ENCODE measurements at places on chromosomes 5 and 9.
A peak's percentile ranks its signal among the peaks of the same experiment; 100 is the strongest.

DNA sequence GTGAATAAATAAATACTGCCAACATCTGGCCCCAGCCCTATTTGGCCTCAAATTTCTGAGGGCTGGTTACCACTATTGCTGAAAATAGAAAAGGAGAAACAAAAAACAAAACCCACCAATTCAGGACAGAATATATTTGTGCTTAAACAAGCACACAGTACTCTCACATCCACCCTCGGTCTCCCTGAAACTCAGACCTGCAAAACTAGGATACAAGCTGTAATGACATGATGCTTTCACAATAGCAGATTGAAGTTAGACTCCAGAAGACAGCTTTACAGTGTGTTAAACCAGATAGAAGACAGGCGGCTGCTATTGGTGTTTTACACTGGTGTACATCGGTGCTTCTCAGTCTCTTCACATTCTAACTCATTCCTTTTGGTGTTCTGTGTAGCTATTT, 214.9 kb upstream of the DMRT1 start:
- DNase-seq: no peak

DNA sequence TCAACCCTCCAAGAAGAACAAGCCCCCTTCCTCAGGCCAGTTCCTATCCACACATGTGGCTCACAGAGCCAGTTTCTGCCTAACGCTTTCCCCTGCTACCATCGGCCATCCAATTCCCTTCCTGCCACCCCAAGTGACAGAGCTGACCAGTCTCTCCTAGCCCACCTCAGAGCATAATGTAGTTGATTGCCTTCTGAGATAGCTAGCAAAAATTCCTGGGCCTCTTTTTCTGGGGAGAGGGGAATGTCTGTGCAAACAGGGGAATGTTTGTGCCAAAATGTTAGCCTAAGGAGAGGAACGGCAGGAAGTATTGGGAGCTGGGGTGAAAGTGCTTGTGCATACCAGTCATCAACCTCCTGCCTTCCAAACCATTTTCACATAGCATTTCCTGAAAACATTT, 157.0 kb downstream of the PJA2 start:
- no peak for DNase-seq

- no peak for DNase-seq
Measured at GRCh38 chr5:61942462-61943049, 363.4 kb upstream of the KIF2A start.

DNA sequence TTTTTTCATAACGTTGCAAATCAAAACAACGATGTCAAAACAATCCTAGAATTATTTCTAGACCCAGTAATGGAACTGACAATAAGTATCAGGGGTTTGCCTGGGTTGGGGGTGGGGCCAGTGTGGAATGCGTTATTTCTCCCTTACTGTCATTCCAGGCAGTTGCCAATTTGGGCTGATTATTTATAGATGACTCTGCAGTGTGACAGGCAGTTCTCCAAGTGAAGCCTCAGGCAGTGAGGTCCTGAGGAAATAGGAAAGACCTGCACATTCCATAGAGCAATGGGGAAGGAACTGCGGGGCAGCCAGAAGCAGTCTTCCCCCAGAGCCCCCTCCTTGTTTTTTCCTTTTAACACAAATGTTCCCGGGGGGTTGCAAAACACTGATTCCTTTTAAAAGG, 179.0 kb downstream of the YTHDC2 start:
- no peak for DNase-seq

DNA sequence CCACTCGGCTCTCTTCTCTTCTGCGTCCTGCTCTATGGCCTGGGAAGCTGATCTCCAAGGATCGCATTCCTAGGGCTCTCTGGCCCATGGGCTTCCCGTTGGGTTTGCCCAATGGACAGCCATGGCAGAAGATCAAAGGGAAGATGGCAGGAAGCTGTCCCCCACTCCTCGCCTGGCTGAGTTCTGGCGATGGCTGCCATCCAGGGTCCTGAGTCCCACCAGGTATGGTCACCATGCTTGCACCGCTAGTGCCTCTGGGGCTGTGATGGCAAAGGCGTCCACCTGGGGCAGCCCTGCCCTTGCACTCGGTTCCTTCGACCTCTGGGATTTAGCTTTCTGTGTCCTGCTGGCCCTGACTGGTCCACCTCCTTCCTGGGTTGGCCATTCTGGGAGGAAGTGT, 156.0 kb downstream of the RXRA start:
- no peak for DNase-seq

GRCh38 chr5:30687461-30687860, 506.0 kb upstream of the CDH6 start:
- no peak for DNase-seq

- DNase-seq: no peak
Measured at GRCh38 chr9:93263334-93264229, 79.6 kb downstream of the WNK2 start.

- DNase-seq: no peak
Measured at GRCh38 chr9:116566677-116567488, 120.2 kb upstream of the TRIM32 start.

DNA sequence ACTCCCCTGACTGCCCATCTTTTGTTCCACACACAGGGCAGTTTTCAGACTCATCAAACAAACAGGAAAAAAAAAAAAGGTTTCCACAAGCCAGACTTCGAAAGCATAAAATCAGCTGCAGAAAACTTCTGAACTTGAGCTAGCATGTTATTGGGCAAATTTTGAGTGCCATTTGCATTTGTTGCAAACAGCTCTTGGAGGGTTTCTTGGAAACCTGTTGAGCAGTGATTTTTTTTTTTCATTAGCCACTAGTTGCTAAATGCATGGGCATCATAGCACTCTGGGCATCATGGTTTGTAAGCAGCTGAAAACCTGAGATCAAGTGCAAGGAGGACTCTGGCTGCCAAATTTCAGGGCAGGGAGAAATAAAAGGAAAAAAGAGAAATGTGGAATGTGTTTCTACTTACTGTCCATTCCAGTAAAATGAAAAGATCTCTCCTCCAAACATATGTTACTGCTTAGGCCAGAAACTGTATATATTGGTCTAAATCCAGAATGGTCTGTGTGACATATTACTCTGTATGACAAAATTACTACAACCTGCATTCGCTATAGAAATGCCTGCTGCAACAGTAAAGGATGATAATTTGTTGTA, 85.2 kb upstream of the SMIM23 start:
- DNase-seq: peak; percentile 36

DNA sequence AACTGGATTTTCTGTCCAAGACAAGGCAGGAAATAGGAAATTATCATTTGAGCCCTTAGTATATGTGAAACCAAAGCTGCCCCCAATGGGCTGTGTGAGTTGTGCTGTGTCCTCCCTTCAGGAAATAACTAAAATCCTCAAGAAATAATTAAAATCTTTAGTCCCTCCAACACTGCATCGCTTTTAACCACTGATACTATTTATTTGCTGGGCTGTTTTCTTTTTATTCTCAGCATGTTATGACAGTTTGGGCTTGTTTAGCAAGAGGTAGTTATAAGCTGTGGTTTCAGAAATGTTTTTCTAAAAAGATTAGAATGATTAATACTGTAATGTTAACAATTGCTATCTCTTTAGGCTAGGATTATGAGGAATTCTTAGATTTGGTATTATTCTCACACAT, 187.0 kb upstream of the KCNN2 start:
- DNase-seq: no peak

DNA sequence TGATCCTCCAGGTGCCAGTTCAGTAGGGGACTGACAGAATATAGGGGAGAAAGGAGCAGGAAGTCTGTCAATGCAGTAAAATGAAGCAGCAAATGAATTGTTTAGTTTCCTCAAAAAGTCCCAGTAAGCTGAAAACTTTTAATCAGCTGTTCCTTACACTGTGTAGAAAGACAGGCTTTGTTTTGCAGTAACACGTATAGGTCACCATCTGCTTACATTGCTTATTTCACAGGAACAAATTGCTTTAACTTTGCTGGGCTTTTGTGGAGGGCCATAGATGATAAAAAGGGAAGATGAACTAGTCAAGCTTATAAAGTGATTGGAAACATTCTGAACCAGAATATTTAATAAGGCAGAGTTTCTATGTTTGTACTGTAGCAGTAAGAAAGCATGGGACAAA, 331.3 kb upstream of the RFX3 start:
- no peak for DNase-seq
